Bronchial smooth muscle cell (primary cell): ENCODE measurements at places on chromosomes 16 and 17. TPM values are rescaled to one million over a fixed set of nuclear protein-coding genes. Genes with fewer than 3 reads are reported as not detected.

The FADS6 gene
- not detected in 2 replicates for total RNA-seq

The HOXB3 gene
- total RNA-seq: 3.8 and 10.2 TPM in 2 replicates

The CDYL2 gene
- 1.0 and 2.0 TPM in 2 replicates for total RNA-seq

The GNAO1 gene
- total RNA-seq: 0.09 TPM in 1 of 2 replicates, not detected in the other

The GNG13 gene
- total RNA-seq: not detected in 2 replicates

The CX3CL1 gene
- under 0.01 TPM in 1 of 2 replicates, not detected in the other for total RNA-seq

The SP6 gene
- total RNA-seq: under 0.01 TPM in 2 replicates

The MYH13 gene
- total RNA-seq: under 0.01 TPM in 1 of 2 replicates, not detected in the other

The SLC6A2 gene
- total RNA-seq: not detected in 2 replicates

The CACNG3 gene
- total RNA-seq: not detected in 2 replicates

The SENP3 gene
- total RNA-seq: 51.1 and 54.5 TPM in 2 replicates

The TBC1D3L gene
- 2.4 and 4.4 TPM in 2 replicates for total RNA-seq

The CDH5 gene
- total RNA-seq: under 0.01 and 0.09 TPM in 2 replicates

The KRTAP16-1 gene
- not detected in 2 replicates for total RNA-seq

The PARD6A gene
- total RNA-seq: 0.47 and 0.86 TPM in 2 replicates

The SPHK1 gene
- total RNA-seq: 18.4 and 24.6 TPM in 2 replicates

The SRL gene
- total RNA-seq: 0.26 and 0.47 TPM in 2 replicates

The FNDC8 gene
- not detected in 2 replicates for total RNA-seq

The CDH13 gene
- total RNA-seq: 1.3 and 6.2 TPM in 2 replicates

The CLEC18C gene
- under 0.01 TPM in 1 of 2 replicates, not detected in the other for total RNA-seq

The PIGQ gene
- total RNA-seq: 16.7 and 23.0 TPM in 2 replicates

The LRRC37A gene
- 0.95 and 1.7 TPM in 2 replicates for total RNA-seq

The CPHXL2 gene
- total RNA-seq: not detected in 2 replicates

The SLFN14 gene
- total RNA-seq: not detected in 2 replicates

The MPV17L gene
- total RNA-seq: 0.09 and 0.47 TPM in 2 replicates

The PTX4 gene
- total RNA-seq: not detected in 2 replicates

The EME2 gene
- 6.3 and 6.4 TPM in 2 replicates for total RNA-seq

The TEKT5 gene
- 0.34 TPM in 1 of 2 replicates, not detected in the other for total RNA-seq

The PABPN1L gene
- not detected in 2 replicates for total RNA-seq

The CDK10 gene
- total RNA-seq: 28.9 and 34.5 TPM in 2 replicates

The HBA2 gene
- total RNA-seq: not detected in 2 replicates

The ACAP1 gene
- total RNA-seq: 3.3 and 5.2 TPM in 2 replicates

The PGAP3 gene
- 12.5 and 20.2 TPM in 2 replicates for total RNA-seq

The SUPT4H1 gene
- total RNA-seq: 42.9 and 50.0 TPM in 2 replicates
